ENCODE measurements at places on chromosomes 7 and 10.

GRCh38 chr7:98354052-98354451 is 46.8 kb downstream of the BAIAP2L1 start:
- DNase-seq, result no peak

- peak; percentile 5 for DNase-seq
These were observed 175.4 kb downstream of the GNAI1 start for GRCh38 chr7:80309971-80310549.

DNA sequence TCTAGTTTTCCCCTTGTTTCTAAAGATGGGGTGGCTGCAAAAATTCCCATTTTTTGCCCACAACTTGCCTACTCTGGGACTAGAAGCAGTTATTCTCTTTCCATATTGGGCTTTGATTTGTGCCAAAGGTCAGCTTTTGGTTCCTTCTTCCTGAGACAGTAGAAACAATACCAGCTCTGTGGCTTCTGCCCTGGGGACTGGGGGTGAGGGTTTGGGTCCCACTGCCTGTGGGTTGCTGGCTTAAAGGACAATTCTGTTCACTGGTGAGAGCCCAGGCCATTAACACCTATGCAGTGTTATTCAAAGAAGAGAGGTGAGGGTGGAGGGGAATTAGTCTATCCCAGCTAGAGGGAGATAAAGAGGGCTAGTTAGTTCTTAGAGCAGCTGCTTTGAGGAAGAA is 171.5 kb downstream of the CPEB3 start:
- no peak for DNase-seq

DNA sequence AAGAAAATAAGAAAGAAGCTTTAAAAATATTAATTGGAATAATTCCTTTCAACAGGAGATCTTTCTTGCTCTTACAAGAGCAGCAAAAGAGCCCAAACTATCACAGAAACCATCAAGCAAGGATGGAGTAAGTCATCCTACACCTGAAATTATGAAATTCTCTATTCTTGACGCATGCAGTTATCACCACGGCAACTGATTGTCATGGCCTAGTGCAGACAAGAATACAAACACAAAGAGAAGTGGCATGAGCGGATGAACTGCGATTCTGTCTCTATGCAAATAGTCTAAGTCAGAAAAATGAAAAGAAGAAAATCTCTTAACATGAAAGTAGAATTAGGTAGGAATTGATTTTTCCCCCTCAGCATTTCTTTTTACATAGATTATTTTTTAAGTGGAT is 54.8 kb upstream of the SLC35B4 start:
- DNase-seq, result no peak

DNA sequence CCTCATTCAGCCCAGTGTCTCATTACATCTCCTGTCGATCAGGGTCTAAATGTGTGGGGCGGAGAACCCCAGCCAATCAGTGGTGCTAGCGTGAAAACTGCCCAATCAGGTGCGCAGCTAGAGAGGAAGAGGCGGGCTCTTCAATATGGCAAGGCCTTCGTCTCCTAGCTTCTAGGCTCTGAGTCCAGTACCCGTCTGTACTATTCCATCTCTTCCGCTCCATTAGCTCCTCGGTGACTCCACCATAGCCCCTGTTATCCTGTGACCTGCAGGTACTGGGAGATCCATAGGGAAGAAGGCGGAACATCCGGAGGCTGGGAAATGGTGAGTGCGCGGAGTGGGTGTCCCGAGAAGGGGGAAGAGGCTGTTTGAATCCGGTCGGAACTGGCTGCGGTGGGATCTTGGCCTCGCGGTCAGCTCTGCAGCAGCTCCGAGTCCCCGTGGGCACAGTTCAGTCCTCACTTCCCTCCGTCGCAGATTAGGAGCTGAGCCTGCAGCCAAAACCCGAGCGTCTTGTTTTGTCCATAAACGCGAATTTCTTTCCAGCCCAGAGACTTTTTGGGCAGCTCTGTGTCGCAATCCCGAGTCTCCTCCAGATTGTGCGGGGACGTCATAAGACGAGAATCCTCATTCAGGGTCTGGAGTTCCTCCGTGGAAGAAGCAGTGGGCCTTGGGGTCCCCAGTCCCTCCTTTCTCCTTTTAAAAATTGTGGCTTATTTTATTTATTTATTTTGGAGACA is at the start of gene ZNF727:
Gene ZNF727 (plus strand): TSS at position 134 of the 740 bp plus-strand sequence. CDS start 188 bp downstream, at position 322.
- peak; percentile 38 for DNase-seq

- DNase-seq, result no peak
These were observed 228.7 kb downstream of the CHRM2 start for GRCh38 chr7:137097111-137097510.
